ENCODE measurements at places on chromosomes 2 and 18.

GRCh38 chr18:5237083-5237722 is 40.1 kb upstream of the AKAIN1 start:
- no peak for DNase-seq

DNA sequence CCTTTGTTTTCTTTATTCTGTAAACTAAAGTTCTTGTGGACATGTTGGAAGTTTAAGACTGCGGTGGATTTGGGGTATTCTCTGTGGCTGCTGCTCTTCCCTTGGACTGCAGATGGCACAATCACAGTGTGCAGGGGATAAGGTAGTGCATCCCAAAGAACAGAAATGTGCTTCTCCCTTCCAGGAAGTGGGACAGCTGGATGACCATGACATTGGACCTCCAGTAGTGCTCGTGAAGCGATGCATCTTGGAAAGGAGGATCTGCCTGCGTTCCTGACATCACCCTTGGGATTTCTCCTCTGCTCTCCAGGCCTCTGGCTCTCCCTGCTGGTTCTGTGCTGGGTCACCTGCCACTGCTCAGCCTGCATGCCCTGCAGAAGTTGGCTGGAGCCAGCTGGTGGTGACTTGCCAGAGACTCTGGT is 109.9 kb downstream of the SLC4A3 start:
- no peak for DNase-seq

- DNase-seq = no peak
Observed at GRCh38 chr2:241776336-241777169, at the start of gene GAL3ST2. TSS of gene GAL3ST2 (plus strand) at chr2:241776822. CDS start at chr2:241776956, 134 bp downstream.

GRCh38 chr18:63753676-63754075 is 21.5 kb upstream of the SERPINB7 start:
- DNase-seq = no peak

DNA sequence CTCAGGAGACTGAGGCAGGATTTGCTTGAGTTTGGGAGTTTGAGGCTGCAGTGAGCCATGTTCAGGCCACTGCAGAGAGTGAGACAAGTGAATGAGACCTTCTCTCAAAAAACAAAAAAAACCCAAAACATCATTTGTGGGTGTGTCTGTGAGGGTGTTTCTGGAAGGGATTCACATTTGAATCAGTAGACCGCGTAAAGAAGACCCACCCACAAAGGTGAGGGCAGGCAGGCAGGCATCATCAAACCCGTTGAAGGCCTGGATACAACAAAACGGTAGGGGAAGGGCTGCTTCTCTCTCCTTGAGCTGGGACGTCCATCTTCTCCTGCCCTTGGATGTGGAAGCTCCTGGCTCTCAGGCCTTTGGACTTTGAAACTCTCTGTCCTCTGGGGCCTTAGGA is 25.4 kb downstream of the CDKL4 start:
- no peak for DNase-seq

GRCh38 chr2:42105330-42106256 is 57.8 kb downstream of the PKDCC start:
- DNase-seq = peak; percentile 65

DNA sequence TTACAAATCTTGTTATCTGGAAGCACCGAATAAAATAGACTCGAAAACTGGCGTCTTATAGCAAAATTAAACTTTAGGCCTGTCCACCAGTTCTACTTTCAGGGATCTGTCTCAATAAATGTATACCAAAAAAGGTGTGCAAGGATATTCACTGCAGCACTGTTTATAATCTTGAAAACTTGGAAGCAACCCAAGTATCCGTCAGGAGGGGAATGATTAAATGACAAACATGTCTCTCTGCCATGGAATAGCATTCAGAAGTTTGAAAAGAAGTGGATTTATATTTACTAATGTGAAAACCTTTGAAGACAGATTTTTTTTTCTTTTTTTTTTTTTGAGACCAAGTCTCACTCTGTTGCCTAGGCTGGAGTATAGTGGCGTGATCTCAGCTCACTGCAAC is 32.3 kb upstream of the SATB2 start:
- no peak for DNase-seq

- no peak for DNase-seq
Observed at GRCh38 chr18:44773640-44774155, 93.0 kb downstream of the SETBP1 start.

DNA sequence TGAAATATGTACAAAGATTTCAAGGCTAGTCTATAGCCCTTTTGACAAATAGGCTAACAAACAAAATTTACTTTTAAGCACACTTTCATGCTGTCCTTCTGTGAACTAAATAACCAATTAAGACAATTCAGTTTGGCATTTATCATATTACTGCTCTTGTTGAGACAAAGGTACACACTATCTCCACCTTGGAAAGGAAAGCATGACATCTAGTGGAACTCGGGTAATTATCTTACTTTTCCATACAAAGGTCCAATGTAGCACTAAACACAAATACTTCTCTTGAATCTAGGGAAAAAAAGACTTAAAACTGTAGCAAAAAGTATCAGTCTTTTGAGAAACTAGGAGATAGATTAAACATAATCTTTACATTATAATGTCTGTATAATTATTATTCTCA is 125.0 kb upstream of the CD226 start:
- no peak for DNase-seq

- DNase-seq = no peak
Observed at GRCh38 chr2:145383961-145384360, 864.0 kb upstream of the ZEB2 start.

- DNase-seq = no peak
Observed at GRCh38 chr2:233389601-233390125, 35.4 kb downstream of the DGKD start.

DNA sequence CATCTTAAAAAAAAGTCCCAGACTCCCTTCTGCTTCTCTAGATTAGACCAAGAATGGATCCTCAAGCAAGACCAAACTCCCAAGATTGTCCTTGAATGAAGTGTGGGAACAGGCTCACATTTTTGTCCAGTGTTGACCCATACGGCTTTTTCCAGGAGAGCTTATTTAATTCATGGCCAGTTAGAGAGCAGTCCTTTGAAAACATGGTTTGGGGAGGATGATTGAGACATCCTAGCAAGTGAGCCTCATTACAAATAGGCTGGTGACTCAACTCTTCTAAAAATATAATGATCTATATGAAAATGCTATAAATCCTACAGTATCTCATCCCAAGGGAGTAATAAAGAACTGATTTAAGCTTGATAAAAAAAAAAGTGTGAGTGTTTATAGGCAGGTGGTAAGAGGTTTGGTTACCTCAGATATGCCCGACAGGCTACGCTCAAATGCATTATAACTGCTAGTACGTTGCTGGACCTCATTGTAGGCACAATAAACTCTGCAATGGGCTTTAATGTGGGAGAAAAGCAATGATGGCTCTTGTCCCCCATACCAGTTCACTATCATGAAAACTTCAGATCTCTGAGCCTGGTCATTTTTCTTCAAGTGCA is 17.0 kb downstream of the ANKRD29 start:
- no peak for DNase-seq

GRCh38 chr2:224217962-224218347 is 178.9 kb upstream of the SERPINE2 start:
- no peak for DNase-seq

DNA sequence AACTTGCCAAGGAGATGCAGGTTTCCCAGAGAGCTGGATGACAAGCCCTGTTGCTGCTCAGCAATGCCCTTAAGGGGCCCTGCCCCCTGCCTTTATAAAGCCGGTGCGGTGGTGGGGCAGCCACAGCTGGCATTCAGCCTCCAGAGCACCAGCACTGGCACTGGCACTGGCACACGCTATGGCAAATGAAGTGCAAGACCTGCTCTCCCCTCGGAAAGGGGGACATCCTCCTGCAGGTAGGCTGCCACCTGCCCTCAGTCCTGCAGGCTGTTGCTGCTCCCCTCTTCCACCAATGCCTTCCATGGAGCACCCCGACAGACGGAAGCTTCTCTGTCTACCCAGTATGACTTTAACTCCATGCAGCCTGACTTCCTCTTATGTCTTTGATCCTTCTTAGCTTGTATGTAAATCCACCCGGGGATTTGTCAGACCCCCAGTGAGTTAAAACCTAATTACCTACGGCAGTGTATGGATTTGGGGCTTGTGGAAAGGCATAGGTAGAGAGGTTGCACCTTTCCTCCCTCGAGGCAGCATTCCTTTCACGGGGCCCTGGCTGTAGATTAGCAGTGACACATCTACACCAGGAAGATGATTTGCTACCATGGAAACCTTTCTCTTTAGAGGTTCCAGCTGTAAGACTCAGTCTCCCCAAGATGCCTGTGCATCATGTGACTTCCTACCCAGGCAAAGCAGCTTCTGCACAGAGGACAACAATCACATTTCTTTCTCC is at the start of gene DAPL1:
DAPL1 (plus strand) TSS at position 123 of the 730 bp plus-strand sequence; CDS start at position 179, 56 bp downstream.
- DNase-seq = no peak

- no peak for DNase-seq
Observed at GRCh38 chr2:182090486-182090885, 104.8 kb downstream of the PPP1R1C start.

GRCh38 chr2:112006076-112006410 is 49.0 kb upstream of the TMEM87B start:
- no peak for DNase-seq

GRCh38 chr2:155404433-155405002 is 706.0 kb downstream of the KCNJ3 start:
- no peak for DNase-seq

DNA sequence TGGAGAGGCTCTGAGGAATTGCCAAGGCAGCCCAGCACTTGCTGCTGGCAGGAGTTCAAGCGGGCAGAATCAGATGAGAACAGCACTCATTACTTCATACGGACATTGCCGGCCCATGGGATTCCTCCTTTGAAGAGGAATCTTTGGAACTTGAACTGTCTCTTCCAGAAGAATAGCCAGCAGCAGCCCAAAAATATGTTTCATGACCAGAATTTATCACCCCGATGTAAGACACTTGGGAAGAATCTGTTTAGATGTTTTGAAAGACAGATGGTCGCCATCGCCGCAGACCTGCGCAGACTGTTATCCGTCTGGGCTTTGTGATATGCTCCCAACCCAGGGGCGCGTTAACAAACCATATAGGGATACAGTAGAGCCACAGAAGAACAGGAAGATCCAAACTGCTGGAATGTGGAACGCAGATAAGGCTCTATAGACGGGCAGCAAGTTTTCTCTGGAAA is 3.7 kb upstream of the ADI1 start:
- DNase-seq = no peak

DNA sequence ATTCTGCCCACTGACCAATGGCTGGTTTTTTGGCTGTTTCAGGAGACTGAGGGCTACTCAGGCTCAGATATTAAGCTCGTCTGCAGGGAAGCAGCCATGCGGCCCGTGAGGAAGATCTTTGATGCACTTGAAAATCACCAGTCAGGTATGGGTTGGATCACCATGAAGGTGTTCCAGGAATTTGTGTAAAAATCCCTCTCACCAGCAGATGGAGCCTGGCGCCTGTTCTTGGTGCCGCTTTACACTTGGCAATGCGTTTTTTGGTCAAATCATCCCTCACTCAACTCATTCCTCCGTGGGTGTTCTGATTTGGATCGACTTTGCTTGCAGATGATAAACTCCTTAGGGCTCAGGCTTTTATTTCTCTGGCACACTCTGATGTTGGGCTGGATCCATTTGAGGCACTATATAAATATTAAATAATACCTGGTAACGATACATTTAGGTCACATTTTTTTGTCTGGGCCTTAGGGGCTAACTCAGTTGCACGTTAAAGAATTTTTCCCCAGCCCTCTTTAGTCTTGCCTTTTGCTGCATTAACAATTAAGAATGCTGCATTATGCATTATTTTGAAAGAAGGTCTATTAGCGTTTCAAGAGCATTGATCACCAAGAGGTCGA is 50.0 kb downstream of the HDHD2 start:
- DNase-seq = peak; percentile 37

GRCh38 chr2:203237346-203238238 is 1.2 kb upstream of the CYP20A1 start:
- DNase-seq = no peak

DNA sequence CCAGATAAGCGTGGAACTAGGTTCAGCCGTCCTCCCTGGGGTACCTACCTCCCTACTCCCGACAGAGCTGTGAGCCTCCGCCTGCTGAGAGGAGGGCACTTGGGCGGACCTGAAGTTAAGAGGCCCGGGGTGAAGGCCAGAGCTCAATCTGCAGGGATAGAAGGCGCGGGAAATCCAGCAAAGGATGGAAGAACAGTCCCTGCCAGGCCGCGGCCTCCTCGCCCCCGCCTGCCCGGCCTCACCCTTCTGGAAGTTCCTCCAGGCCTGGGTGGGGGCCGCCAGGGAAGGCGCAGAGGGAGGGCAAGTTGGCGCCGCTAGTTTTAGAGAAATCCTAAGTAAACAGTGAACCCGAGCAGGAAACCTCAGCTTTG is 13.0 kb downstream of the EN1 start:
- DNase-seq = no peak

- DNase-seq = no peak
Observed at GRCh38 chr2:8086357-8086756, 595.5 kb upstream of the ID2 start.

GRCh38 chr2:173819852-173820251 is 145.3 kb downstream of the SP3 start:
- DNase-seq = no peak

GRCh38 chr2:120732506-120733237 is 3.0 kb upstream of the GLI2 start:
- no peak for DNase-seq

DNA sequence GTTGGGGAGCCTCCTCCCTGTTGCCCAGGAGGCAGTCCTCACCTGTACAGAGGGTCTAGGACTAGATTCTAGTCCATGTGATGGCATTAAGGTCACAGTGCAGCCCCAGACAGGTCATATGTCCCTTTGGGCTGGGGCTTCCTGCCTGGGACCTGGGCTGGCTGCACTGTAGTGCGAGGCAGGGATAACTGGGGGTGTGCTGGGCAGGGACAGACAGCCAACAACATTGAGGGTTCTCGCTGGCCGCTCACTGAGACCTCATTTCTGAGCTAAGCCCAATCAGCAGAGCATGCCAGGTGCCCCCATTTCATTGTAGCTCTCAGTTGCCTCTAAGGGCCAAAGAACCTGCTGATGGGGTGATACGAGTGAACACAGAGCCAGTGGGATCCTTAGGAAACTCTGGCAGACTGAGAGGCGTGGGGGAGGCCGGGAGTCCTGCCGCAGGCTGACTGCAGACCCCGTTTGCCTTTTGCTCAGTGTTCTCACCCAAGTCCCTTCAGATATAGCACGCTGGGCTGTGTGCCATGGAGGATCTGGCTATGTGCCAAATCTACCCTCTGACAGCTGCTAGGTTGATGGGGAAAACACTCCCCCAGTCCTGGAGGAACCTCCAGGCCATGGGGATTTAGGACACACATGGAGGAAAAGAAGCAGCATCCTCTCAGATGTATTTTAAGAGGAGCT is 51.9 kb downstream of the DYSF start:
- DNase-seq = no peak

- DNase-seq = no peak
Observed at GRCh38 chr2:10377052-10377746, 70.9 kb downstream of the ODC1 start.

DNA sequence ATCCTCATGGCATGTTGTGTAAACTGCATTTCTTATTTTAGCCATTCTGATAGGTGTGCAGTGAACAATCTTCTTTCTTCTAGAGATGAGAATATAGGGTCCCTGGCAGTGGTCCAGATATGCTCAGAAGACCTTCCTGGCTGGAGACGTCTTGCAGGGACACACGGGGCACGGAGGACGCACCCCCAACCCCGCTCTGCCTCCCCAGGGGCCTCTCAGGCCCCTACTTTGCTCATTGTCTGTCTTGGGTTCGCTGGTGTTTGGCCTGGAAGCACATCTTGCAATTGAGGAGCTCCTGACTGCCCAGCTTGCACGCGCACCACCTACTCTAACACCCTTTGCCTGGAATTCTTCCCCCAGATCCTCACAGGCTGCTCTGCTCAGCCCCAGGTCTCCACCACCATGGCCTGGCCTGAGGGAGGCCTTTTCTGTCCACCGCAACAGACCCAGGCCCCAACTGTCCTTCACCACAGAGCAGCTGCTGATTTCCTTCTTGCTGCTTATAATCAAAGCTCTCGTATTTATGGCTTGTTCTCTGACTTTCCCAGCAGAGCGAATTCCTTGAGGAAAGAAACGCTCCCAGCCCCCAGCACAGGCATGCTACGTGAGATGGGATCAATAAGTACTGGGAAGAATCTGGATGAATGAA is 295.9 kb upstream of the HDAC4 start:
- no peak for DNase-seq
